ENCODE measurements at places on chromosomes 7 and 10.

DNA sequence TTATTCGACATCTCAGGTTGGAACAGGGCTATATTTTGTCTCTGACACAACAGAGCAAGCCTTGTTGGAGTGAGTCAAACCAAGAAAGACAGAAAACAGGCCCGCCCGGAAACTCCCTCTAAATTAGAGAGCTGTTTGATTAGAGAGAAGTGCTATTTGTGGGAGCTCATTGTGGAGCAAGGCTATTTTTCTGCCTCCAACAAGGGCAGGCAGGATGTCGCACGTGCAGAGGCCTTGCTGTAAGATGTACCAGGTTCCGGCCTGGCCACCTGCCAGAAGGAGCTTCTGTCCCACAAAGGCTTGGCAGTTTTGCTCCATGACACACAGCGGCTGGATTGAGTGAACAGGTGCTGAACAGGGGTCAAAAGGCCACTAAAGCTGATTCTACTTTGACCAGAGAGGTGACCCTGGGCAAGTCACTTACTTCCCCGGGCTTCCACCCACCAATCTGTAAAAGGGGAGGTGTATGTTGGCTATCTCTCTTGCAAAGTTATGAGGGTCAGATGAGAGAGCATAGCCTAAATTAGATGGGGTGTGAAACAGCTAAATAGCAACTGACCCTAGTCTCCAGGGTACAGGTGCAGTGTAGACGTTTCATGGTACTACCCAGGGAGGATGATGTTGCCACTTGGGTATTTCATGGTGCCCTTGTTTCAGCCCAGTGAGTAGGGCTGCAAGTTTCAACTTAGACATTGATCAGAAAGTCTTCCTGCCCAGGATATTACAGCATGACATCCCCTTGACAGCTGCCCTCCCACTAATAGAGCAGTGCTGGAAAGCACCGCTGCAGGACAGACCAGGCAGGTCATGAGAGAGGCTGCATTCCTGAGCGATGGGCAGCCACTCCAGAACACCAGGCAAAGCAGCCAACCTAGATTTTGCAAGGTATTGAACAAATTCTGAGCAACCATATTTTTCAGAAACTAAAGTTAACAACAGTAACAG lies 62.0 kb downstream of the VSTM4 start:
- DNase-seq = no peak

DNA sequence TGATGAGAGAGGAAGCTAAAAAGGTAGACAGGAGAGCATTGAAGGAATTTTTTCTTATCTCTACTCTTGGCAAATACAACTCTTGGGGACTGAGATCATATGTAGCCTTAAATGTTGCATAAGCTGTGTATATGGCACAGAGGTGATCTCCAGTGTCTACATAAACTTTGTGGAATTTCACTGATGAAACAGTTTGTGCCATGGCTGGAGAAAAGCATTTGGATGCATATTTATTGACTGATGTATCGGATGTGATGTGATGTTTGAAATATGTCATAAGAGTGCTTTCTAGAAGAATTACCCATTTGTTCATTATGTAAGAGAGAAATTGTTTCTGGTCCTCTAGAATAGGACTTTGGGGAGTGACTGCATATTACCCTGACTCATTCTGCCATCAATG lies 244.9 kb upstream of the LRRTM3 start:
- DNase-seq = no peak

- DNase-seq = no peak
These were observed 16.5 kb downstream of the AIFM2 start for GRCh38 chr10:70115948-70116682.

- DNase-seq = no peak
These were observed 32.3 kb upstream of the LYZL1 start for GRCh38 chr10:29256586-29256985.

GRCh38 chr7:14761510-14762296 lies 140.8 kb downstream of the DGKB start:
- DNase-seq = peak; percentile 93

- no peak for DNase-seq
These were observed 372.9 kb upstream of the AUTS2 start for GRCh38 chr7:69225259-69225943.

- no peak for DNase-seq
These were observed 1.5 kb downstream of the C1QL3 start for GRCh38 chr10:16519908-16520861.

DNA sequence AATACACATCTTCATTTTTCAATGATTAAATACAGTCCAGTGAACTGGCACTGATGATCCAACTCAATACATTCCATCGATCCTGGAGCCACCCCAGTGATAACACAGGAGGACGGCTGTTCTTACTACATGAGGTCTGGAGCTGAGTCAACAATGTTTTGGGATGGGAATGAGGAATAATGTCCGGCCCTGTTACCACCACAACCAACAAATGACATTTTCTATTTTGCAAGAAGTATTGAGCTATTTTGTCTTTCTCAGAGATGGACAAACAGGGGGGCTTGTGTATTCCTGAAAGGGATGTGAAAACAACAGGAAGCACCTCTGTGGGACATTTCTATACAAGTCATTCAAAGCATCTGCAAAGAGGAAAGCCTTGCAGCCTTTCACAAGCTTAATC lies 249.2 kb downstream of the PARD3 start:
- no peak for DNase-seq

GRCh38 chr7:155551785-155552611 lies 5.6 kb upstream of the CNPY1 start:
- DNase-seq = no peak

- no peak for DNase-seq
These were observed 210.6 kb downstream of the ZNF365 start for GRCh38 chr10:62584731-62585130.

GRCh38 chr7:15751191-15751701 lies 64.8 kb upstream of the MEOX2 start:
- DNase-seq = no peak

GRCh38 chr10:96968682-96969423 lies 136.8 kb downstream of the LCOR start:
- DNase-seq = no peak

GRCh38 chr7:37117292-37117691 lies 331.4 kb downstream of the ELMO1 start:
- no peak for DNase-seq

Measured in NCI-H446 (cell line).